ENCODE measurements at places on chromosomes 3 and 15.

DNA sequence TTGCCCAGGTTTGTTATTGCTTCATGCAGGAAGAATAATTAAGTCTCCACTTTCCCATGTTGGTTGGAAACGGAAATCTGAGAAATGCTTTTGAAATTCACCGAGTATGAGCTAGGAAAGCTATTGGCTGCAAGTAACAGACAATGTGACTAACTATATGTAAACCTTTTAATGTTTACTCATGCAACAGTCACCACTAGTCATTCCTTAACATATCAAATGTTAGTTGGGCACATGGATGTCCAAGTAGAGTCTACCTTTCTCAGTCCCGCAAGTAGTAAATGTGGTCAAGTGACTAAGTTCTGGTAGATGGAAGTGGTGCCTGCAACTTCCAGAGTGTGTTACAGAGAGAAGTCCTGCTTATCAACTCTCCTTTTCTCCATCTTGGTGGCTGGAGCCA is 52.5 kb downstream of the KLF15 start:
- no peak for DNase-seq

DNA sequence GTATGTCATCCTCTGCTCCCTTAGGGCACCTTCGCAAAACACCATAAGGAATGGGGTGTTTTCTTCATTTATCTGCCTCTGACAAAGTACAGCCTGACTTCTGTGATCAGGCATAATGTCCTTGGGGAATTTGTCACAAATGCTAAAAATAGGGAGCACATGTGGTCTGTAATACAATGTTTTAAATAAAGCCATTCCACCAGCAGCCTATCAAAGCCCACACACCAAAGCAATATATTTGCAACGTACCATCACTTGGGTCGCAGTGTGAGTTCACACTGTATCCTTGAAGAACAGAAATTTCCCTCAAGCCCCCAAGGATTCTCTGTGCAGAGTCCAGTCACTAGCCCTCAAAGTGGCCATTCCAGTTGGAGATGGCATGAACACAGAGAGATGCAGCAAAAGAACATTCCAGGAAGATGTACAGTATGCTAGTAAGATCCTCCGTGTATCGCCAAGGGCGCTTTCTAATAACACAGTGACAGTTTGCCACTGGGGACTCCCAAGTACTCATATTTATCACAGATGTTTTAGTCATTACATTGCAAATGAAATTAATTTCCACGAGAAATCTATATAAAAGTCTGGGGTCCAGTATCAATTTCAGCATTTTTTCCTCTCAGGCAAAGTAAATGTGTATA is 246.7 kb downstream of the MCTP2 start:
- no peak for DNase-seq

GRCh38 chr3:148535001-148535400 is 162.7 kb upstream of the AGTR1 start:
- no peak for DNase-seq

DNA sequence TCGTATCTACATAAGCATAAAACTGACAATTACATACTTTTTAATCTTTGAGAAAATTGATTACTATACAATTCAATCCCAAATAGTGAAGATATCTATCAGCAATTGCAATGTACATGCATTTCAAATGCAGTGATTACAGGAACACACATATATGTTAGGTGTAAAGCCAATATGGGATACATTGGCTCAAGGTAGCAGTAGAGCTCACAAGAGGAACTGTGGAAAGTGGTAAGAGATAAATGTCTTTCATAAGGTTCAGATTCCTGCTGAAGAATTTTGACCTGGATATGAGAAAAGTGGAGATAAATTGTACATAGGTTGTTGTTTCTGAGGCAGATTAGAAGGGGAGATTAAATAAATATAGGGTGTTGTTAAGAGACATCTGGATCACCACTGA is 1280.5 kb downstream of the OTOL1 start:
- no peak for DNase-seq

- DNase-seq = peak; percentile 41
These were observed 71.9 kb downstream of the MGLL start for GRCh38 chr3:127750226-127751031.

DNA sequence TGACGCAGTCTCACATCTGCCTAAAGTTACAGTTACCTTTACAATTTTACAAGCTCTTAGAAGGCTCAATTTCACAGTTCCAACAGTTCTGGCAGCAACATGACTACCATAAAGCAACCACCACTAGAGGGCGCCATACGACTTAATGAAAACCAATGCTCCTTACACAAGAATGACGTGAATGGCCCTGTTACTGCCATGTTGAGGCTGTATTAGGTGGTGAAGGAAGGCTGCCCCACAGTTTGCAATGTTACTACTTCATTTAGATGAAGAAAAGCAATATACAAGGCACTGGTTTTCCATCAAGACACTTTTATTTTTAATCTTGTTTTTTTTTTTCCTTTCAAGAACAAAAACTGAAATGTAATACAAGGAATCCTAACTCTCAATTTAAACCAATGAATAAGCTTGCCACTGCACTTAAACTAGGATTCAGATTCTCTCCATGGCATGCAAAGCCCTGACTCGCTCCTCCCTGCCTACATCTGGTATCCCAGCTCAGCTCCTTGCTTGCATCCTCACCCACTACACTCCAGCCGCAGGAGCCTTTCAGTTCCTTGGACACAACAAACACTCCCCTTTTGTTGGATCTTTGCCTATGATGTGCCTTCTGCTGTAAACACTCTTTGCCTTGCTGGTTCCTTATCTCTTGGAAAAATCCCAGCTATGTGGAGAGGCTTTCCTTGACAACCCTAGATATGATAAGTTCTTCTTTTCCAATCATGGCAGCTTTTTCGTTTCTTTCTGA is 270.7 kb downstream of the GBE1 start:
- DNase-seq = peak; percentile 26

- DNase-seq = no peak
These were observed 101.8 kb upstream of the AADACL2 start for GRCh38 chr3:151631946-151632345.

GRCh38 chr15:88630141-88630721 is 8.6 kb upstream of the ISG20 start:
- peak; percentile 10 for DNase-seq

DNA sequence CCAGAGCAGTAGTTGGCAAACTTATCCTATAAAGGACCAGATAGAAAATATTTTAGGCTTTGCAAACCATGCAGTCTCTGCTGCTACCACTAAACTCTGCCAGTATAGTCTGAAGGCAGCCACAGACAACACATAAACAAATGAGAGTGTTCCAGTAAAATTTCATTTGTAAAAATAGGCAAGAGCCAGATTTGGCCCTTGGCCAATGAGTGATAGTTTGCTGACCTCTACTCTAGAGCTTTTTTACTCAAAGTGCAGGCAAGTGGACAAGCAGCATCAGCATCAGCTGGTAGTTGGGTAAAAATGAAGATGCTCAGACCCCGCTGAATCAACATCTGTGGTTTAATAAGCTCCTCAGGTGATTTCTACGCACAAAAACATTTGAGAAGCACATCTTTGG is 269.8 kb downstream of the NTRK3 start:
- DNase-seq = no peak

DNA sequence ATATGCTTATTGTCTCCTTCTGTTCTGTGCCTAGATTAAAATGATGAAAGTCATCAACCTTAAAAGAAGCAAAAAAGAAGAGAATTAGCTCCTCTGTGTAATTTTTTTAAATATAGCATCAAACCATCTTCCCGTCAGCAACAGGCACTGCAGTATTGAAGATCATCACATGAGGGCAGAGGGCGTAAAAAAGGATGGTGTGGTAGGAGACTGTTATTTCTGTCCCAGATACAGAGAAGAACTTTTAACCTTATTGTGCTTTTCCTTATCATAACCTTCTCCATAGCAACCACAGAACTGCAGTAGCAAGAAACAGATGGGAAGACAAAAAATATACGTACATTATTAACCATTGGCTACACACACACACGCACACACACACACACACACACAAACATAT is 88.8 kb downstream of the IGSF11 start:
- DNase-seq = no peak

- no peak for DNase-seq
These were observed 69.0 kb downstream of the NME9 start for GRCh38 chr3:138260611-138261010.

DNA sequence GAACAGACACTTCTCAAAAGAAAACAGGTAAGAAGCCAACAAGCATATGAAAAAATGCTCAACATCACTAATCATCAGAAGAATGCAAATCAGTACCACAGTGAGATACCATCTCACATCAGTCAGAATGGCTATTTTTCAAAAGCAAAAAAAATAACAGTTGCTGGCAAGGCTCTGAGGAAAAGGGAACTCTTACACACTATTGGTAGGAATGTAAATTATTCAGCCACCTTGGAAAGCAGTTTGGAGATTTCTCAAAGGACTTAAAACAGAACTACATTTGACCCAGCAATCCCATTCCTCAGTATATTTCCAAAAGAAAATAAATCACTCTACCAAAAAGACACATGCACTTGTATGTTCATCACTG is 95.6 kb downstream of the APBA2 start:
- DNase-seq = no peak

Measured in H54 (cell line).